Lower leg skin (tissue), 4 donors: ENCODE measurements at places on chromosomes 1 and 21. TPM values are rescaled to one million over a fixed set of nuclear protein-coding genes. Genes with fewer than 3 reads are reported as not detected.

The XCL2 gene
- total RNA-seq, result not detected

The SLC35E2B gene
- total RNA-seq, result 30.9 TPM

DNA sequence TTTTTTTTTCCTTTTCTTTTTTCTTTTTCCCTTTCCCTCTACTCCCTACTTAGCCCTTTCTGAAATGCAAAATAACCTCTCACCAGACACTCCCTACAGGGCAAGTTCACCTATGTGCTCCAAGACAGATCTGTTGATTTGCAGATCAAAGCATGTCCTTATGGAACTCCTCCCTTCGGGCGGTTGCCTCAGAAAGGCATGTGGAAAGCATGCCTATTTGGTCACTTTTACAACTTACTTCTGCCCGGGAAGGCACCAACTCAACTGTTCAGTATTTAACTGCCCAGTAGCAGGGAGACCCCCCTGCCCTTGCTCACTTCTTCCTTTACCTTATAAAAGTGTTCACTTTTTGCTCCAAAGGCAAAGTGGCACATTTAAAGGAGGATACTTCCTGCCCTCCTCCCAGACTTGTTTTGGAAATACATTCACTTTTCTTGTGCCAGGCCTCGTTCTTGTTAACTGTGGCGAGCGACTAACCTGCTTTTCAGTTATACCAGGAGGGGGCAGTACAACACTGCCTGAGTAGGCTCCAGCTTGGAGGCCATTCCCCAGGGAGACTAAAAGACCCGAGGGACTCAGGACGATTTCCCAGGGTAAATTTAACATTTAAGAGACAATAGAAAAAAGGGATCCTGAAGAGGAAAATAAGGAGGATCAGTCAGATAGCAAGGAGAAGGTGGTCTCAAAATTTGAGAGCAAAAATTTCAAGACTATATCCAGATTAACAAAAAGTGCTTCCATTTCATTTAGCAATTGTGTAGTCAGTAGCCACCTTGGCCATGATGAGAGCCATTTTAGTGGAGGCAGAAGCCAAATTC lies 12.3 kb upstream of the SLAMF7 start:
- DNase-seq, result no peak

- DNase-seq, result no peak
Measured at GRCh38 chr1:67710417-67710816, 25.4 kb downstream of the GADD45A start.

The HCRTR1 gene
- total RNA-seq, result not detected

- no peak for DNase-seq
Measured at GRCh38 chr1:176208034-176208433, 948 bp upstream of the COP1 start.

The WDR64 gene
- total RNA-seq, result not detected

The NUF2 gene
- total RNA-seq, result 2.2 TPM

The CADM3 gene
- total RNA-seq, result 6.0 TPM

DNA sequence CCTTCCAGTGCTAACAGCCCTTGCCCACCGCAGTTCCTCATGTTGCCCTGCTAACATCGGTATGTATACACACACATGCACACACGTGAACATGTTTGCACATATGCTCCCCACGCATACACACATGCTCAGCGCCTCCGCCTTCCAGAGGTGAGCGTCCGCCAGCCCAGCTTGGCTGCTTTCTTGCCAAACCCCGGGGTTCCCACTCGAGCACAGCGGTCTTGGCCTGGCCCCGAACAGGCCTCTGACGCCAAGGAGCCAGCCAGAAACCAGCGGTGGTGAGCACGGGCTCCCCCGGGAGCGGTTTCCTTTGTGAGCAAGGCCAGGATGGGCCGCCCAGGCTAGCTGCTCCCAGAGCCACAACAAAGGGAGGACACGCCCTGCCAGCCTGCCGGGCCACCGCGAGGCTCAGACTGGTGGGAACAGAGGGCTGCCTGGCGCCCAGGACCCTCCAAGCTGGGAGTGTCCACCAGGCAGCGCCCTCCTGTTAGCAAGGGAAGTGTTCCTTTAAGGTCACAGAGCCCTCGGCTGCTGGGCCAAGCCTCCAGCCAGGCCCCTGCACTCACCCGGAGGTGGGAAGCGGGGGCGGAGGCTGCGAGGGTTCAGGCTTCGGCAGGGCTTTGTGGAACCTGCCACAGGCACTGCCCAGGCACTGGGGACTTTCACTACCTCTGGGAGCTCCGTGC lies 65.4 kb downstream of the ALPL start:
- DNase-seq, result peak; percentile 87
